Stimulated activated CD4-positive, alpha-beta T cell treated with anti-CD3 and anti-CD28 coated beads, Interleukin-4, amount 100 ng/mL, for 1 hour (primary cell): ENCODE measurements at places on chromosomes 1 and 21.

DNA sequence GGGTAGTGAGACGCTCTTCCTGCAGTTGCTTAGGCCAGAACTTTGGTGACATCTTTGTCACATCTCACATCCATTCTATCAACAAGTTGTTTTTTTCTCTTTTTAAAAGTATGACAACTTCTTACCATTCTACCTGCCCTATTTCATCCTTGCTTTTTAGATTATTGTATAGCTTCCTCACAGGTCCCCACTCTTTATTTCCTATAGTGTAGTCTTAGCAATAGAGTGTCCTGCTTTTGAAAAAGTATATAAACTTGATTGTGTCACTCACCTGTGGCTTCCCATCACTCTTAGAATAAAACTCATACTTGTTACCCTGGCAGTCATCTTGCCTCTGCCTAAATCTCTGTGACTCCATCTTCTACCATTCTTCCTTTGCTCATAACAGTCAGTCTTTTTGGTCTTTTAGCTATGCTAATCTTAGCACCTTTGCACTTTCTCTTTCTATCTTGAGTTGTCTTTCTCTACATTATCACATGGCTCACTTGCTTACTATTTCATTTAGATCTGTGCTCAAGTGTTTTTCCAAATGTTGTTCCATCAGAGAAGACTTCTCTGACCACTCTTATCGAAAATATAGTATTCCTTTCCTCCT, 9.5 kb downstream of the CDC73 start:
- no peak for DNase-seq

GRCh38 chr1:219074084-219074728, 99.5 kb upstream of the LYPLAL1 start:
- no peak for DNase-seq

GRCh38 chr1:218521414-218522169, 176.5 kb downstream of the TGFB2 start:
- DNase-seq, result peak; percentile 13

GRCh38 chr1:112707221-112708001, 484 bp upstream of the RHOC start:
- DNase-seq, result peak; percentile 63

- no peak for DNase-seq
These were observed 91.7 kb downstream of the TBX15 start for GRCh38 chr1:118896416-118896815.

- DNase-seq, result no peak
These were observed 61.4 kb downstream of the CLIC6 start for GRCh38 chr21:34730194-34730593.

DNA sequence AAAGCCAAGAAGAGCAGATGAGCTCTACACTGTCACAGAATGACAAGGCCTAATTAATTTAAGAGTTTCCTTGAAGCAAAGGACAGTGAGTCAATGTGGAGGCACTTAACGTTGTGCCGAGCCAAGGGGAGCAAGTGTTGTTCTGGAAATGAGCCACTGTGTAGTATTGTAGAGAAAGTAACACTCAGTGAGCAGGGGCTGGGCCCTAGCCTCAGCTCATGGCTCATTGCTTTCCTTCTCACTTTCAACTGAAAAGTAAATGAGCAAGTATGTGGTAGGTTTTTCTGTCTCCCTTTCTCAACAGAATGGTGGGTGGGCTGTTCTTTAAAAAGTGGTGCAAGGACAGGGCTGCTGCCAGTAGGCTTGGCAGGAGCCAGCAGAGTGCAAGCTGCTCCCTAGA, 11.8 kb upstream of the KIAA0040 start:
- no peak for DNase-seq

GRCh38 chr1:183841950-183842794, 37.3 kb downstream of the RGL1 start:
- DNase-seq, result no peak

- no peak for DNase-seq
These were observed 34.8 kb upstream of the RNF187 start for GRCh38 chr1:228452194-228453021.

DNA sequence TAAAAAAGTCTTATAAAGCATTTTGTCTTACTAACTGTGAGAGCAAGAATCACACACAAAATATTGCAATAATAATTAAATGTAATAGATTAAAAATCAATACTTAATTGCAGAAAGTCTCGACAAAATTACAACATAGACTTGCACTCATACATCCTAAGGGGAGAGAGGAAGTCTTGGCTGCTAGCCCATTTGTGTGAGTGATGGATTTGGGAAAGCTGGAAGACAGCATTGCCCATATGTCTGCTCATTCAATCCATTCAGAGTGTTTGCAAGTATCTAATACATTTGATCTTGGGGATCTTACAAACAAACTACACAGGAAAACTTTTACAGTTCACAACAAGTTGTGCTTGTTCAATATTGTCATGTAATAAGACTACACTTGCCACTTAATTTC, 140.5 kb downstream of the COL11A1 start:
- no peak for DNase-seq

DNA sequence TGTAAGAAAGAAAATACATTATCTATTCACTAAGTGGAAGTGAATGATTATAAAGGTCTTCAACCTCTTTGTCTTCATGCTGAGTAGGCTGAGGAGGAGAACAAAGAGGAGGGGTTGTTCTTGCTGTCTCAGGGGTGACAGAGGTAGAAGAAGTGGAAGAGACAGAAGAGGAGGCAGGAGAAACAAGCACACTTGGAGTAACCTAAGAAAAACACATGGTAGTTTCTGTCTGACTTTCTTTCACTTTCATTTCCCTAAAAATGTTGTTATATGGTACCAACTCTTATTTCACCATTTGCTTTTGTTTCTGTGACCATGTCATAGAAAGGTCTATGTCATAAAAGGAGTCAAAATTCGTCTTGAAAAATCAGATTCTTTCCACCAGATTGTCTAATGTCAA, 696.6 kb upstream of the BRINP3 start:
- no peak for DNase-seq

- DNase-seq, result no peak
These were observed 52.4 kb downstream of the TLCD4 start for GRCh38 chr1:95169548-95169947.

DNA sequence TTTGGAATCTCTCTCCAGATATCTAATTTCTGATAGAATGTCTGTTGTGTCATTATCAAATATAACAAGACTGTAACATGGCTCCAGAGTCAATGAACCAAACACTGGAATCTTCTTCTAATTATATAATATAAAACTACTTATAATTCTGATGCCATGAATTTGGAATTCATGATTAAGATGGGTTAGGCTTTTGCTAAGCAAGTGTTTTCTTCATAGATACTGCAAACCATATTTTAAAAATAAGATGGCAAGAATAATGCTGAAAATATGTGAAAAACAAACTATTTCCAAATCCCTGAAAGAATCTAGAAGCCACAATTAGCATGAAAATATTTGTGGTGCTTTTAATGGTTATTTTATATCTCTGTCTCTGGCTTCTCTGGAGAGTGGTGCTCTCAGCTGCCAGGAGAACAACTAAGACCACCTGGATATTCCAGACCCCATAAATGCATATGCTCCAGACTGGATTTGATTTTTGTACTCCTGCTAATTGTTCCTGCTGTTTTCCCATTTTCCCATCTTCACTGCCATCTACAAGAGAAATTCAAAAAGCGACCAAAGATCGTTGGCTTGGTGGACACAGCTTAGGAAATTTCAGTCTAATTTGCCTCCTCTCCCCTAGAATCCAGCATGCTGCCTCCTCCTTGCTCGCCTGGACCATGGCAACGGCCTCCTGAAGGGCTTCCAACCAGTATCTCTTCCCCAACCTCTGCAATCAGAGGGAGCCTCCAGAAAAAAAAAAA, 418.9 kb downstream of the SETD4 start:
- no peak for DNase-seq

DNA sequence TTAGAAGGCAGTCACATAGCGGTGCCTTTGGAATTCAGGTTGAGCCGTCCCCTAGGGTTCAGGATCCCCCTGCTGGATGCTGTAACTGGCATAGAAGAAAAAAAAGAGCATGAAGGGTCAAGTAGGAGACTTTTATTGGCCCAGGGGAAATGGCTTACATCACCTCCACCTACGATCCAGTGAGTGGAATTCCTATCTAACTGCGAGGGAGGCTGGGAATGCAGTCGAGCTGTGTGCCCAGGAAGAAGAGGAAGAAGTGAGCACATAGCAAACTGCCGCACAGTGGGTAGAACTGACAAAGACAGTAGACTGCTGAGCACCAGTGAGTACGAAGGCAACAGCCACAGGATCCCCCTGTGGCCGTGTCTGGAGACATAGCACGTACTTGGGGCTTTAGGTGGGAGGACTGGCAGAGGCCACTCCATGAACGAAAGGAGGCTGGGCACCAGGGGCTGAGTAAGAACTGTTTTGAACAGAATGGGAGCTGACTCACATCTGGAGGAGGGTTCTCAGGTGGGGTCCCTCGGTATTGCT, 79.2 kb downstream of the RNF220 start:
- no peak for DNase-seq

DNA sequence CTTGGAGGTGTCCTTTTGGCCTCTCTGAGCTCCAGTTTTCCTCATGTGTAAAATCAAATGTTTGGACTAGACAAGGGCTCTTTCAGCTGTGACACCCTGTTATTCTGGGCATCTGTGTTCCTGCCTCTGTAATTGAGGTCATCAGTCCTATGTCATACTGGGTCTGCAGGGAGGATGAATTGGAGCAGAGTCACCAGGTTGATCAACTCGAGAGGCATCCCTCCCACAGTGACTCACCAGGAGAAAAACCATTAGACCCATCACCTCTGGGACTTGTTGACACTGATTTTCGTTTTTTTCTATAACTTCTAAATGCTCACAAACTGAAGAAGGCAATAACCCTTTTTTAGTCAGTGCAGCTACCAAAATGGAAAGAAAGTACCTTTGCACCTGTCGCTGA, 82.2 kb downstream of the ST6GALNAC5 start:
- no peak for DNase-seq

DNA sequence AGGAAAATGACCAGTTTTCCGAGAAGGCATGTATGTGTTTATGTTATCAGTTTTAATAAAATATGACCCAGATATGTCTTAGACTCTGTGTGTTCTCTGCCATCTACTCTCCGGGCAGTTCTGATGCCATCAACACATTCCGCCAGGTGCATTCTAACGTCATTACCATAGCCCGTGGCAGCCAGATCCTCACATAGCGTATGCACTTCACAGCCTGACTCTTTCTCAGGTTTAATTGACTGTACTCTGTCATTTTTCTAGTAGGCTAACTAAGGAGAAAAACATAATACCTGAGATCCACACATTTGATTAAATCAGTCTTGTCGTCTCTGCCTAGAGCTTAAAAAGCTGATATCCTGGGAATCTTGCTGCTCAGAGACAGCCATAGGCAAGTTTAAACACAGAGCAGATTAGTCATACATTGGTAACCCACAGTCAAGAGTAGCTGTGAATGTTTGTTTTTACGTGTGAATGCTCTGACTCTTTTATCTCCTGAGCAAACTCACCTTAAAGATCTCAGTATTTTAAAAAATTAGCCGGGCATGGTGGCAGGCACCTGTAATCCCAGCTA, 175.9 kb downstream of the GREM2 start:
- DNase-seq, result no peak

- DNase-seq, result no peak
These were observed 107.2 kb downstream of the LAMC2 start for GRCh38 chr1:183293241-183293640.

DNA sequence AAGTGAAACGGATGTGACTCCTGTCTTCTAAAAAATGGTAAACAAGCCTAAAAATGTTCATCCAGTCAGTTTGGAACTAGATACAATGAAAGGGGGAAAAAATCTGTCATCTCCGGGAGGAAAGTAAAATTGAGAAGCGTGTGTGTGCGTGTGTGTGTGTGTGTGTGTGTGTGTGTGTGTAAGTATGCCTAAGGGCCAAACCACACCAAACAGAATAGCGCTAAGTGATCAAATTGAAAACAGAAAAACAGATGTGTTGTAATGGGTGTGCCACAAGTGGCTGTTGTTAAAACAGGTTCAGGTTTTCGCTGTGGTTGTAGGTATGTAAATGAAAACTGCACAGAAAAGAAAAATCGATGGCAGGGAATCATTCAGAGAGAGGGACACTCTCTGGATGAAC, 106.7 kb downstream of the RNF220 start:
- no peak for DNase-seq

DNA sequence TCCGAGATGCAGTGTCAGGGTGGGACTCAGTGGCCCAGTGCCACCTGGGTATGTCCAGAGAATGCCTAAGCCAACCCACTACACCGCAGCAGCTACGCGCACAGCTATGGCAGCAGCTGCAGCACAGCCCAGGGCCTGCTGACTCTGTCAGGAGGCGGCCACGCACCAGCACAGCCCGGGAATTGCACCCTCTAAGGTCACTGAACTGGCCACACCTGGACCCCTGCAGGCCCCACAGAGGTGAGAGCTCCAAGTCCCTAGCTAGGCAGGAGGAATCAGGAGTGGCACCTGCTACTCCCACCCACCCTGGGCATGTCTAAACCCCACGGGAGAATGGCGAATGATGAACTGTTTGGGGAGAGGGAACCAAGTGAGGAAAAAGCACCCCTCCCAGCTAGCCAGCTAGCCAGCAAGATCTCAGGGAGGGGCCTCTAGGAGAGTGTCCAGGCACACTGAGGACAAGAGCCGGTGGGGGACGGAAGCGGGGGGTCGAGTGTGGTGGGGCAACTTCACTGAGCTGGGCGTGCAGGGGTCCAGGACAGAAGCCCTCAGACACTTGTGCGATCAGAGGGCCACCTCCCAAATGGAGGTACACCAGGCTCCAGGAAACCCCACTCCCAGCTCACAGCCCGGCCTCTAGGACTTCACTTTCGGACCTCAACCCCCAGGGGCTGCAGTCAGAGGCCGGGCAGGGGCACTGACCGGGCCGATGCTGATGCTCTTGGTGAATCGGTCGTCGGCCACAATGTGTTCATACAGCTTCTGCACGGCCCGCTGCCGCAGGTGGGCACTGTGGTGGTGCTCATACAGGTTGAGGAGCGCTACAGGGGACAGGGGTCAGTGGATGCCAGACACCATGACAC, 13.9 kb downstream of the LSS start:
- no peak for DNase-seq

DNA sequence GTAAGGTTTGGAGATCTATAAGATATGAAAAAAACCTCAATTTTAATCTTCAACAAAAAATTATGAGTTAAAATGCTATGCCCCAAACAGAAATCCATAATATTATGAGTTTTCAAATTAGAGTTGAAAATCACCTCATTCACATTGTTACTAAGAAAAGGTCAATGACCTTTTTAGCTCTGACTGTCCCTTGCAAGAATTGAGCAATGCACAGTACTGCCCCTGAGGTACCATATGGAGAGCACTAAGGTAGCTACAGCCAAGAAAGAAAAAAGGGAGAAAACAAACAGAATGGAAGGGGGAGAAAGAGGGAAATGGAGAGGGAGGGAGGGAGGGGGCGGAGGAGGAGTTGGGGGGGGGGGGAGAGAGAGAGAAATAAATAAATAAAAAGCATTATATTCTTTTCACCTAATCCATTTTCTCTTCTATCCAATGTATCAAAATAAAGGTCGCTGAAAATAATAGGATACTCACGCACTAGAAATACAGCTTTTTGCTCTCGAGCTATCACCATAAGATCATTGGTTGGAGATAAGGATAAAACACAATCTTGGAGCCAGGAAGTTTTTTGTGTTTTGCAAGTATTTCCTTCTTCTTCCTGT, 58.8 kb downstream of the RAB3GAP2 start:
- DNase-seq, result no peak

GRCh38 chr1:99441299-99442095, 177.2 kb downstream of the PLPPR4 start:
- DNase-seq, result no peak
